Head of caudate nucleus (tissue), 42 donors: ENCODE measurements at places on chromosomes 11 and 22.

- DNase-seq, result no peak
Measured at GRCh38 chr11:86081455-86081854, 12.6 kb upstream of the PICALM start.

DNA sequence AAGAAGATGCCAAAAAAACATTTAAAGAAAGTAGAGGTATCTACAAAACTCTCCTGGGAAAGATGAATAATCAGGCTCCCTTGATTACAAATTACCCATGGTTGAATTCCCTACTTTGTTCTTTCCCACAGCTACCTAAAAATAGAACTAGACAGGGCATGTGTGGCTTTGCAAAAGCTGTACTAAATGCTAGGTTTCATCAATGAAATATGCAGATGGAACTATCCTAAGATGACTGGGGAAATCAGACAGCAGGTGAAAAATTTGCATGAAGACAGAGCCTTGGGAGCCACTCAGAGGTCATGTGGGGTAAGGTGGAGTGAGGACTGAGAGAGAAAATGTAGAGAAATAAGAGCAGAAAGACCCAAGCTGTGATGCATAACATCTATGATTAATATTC is 14.7 kb downstream of the LAYN start:
- no peak for DNase-seq

- no peak for DNase-seq
Measured at GRCh38 chr11:9717719-9718118, 53.8 kb downstream of the SWAP70 start.

- peak; percentile 35 for DNase-seq
Measured at GRCh38 chr11:60872124-60872960, 5.0 kb downstream of the ZP1 start.

DNA sequence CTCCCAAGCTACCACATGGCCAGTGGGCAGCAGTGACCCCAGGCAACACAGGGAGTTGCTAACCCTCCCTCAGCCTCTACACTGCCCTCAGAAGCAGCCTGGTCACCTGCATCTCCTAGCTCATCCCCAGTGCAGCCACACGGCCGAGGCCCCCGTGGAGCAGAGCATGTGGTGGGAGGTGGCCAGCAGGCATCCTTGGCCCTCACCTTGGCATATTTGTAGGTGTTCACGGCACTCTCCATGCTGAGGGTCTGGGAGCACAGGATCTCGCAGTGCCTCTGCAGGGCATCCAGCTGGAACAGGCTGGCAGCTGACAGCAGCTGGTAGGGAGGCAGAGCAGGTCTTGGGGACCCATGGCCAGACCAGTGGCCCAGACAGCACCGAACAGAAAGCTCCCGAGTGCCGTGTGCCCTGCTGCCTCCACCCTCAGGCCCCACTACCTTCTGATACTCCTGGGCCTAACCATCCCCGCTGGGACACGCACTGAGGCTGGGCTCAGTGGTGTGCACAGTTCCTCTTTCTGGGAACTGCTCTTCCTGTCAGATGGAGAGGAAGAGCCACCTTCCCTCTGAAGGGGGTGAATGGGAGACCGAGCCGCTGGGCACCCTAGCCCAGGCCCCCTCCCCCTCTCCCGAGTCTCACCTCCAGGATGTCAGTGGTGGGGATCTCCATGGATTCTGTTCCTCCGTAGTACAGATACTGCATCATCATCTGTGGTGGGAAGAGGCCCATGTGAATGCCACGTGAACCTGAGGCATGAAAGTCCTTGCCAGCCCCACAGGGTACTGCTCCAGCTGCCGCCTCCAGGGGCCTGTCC is 48.8 kb downstream of the NAT10 start:
- DNase-seq, result no peak

- DNase-seq, result no peak
Measured at GRCh38 chr11:117299351-117300282, 8.5 kb downstream of the BACE1-AS start.

DNA sequence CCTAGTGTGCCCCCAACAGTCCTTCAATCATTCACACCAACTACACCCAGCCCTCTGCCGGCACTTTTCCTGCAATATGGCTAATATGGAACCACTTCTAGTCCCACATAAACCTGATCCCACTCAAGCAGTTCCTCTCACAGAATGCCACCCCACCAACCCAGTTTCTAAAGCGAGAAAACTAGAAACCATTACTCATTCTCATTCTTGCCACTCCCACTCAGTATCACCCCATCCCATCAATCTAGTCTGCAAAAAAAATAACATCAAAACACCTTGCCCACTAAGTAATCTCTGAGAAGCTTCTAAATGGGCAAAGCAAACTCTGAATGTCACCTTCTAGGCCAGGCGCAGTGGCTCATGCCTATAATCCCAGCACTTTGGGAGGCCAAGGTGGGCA is 17.9 kb downstream of the NAP1L4 start:
- no peak for DNase-seq

DNA sequence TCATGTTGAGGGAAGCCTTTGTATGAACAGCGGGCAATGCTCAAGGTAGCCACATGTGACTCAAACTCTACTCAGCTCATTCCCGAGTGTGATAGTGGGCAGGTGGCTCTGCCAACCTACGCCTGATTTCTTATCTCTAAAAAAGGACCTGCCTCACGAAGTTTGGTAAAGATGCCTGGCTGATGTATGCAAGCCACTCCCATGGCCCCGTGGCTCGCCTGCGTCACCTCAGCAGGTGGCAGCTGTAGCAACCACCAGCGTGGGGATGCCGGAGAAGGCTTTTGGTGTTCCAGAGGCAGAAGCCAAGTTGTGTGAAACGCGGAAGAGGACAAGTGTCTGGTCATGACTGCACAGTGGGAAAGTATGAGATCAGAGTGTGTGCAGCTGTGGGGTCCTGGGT is 5.4 kb downstream of the FADS2 start:
- no peak for DNase-seq

DNA sequence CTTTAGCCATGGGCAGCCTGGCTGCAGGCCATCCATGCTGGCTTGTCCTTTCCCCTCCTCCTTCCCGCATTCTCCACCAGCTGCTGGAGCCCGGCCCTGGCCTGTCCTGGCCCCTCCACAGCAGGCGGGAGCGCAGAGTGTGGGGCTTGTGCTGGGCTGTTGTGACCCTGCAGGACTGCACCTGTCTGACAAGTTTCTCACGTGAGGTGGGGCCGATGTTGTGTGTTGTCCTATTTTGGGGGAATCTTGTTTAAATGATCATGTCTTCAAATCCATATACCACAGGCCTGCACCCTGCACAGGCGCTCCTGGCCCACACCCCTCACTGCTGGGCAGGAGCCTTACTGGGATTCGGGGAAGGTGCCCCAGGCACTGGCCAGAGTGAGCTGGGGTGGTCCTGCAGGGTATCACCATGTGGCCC is 30.4 kb downstream of the TBC1D22A start:
- DNase-seq, result no peak

GRCh38 chr11:134532131-134532920 is 120.3 kb upstream of the B3GAT1 start:
- DNase-seq, result no peak

GRCh38 chr22:25219948-25220442 is 556 bp downstream of the CRYBB2 start:
- DNase-seq, result no peak

GRCh38 chr11:36392196-36392595 is 96.1 kb downstream of the PRR5L start:
- DNase-seq, result no peak

DNA sequence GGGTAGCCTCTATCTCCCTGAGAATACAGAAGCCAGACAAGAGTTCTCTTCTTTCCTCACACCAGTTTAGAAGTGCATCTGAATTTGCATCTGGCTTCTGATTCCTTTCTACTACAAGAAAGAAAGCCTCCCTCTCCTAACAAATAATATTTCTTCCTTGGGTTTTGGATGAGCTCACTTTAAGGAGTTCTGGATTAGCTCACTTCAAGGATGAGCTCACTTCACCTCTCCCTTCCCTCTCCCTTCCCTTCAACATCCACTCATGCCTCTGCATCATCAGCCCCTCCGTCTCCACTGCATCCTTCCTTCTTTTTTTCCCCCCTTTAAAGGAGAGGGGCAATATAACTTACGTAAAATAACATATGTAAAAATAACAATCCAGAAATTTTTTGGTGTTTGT is 1.6 kb upstream of the MTNR1B start:
- DNase-seq, result no peak

DNA sequence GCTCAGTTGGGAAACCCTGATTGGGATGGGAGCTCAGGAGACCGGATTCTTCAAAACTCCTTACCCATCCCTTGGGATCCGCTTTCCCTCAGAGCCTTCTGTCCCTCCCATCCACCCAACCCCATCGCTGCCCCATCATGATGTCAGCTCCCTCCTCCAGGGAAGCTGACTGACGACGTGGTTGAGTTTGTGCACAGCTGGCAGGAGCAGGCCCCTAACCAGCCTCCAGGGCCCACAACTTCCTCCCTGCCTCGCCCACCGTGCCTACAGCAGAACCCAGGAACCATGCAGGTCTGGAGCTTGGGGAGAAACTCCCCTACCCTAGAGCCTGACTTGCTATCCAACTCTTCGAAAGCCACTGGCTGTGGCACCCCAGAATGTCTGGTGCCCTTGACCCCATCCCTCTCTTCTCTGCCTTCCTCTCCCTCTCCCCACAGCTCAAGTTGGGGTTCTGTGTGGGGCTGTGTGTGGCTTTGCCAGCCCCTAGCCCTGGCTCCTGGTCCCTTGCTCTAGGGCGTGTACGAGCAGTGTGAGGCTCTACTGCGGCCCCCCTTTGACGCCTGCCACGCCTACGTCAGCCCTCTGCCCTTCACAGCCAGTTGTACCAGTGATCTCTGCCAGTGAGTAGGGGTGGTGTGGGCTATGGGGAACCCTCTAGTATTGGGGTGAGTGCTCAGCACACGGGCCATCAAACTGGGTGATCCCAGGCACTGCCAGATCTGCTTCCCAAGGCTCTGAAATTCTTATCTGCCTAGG is 11.1 kb downstream of the OTOG start:
- no peak for DNase-seq

- no peak for DNase-seq
Measured at GRCh38 chr11:128814856-128815705, 52.0 kb downstream of the KCNJ1 start.

DNA sequence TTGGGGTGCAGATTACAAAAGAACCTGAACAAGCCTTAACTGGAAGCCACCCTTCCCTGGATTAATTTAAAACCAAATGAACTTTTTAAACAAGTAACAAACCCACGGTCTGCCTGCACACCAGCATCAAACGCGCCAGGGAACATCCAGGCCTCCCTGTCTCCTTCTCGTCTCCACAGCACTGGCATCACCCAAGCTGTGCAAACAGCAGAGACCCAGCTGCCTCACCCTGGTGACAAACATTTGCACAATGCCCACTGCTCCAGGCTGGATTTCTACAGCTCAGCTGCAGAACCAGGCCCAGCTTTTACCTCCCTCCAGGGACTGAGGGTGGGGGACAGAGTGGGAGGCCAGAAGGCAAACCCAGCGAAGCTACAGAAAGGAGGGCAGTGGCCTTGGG is 7.0 kb downstream of the RPL3 start:
- no peak for DNase-seq

GRCh38 chr11:42171046-42171445 is 711.6 kb upstream of the LRRC4C start:
- no peak for DNase-seq

GRCh38 chr22:49930596-49931412 is 12.4 kb downstream of the CRELD2 start:
- peak; percentile 57 for DNase-seq

- DNase-seq, result no peak
Measured at GRCh38 chr11:7332451-7332850, 80.7 kb downstream of the SYT9 start.

DNA sequence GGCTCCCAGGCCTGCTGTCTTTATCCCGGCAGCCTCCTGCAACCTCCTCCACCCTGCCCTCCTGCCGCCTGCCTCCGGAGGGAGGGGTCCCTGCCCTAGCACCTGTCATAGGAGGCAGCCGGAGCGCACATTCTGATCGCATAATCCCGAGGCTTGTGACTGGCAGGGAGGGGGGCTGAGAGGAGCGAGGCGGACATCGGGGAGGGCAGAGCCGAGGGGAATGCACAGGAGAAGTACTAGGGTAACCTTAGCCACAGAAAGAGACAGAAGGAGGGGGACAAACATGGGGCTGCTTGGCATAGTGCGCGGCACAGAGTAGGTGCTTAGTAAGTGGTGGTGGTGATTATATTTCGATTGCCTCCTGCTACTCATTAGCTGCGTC is 9.2 kb upstream of the ALX4 start:
- DNase-seq, result no peak

- DNase-seq, result no peak
Measured at GRCh38 chr11:78504181-78504580, 70.5 kb downstream of the NARS2 start.

GRCh38 chr11:6402561-6402981 is 12.3 kb downstream of the SMPD1 start:
- no peak for DNase-seq

- DNase-seq, result no peak
Measured at GRCh38 chr11:128854841-128855240, 12.3 kb downstream of the KCNJ1 start.

DNA sequence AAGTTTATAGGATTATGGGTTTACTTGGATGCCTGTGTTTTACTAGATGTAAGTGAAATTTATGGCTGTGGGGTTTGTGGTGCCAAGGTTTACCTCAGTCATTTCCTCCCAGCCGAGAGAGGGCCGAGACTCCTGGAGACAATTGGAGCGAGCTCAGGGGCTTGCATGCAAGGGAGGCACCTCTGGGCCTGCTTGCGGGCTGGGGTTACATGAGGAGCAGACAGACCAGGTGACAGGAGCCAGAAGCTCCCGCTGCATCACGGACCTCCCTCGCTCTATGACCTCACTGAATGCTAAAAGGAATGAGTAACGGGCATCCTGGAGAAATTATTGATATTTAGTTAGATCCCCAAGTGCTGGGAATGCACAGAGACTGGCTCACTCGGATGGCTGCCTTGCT is 275.2 kb upstream of the KIRREL3 start:
- no peak for DNase-seq

- no peak for DNase-seq
Measured at GRCh38 chr11:11407065-11407762, 54.2 kb upstream of the CSNK2A3 start.

DNA sequence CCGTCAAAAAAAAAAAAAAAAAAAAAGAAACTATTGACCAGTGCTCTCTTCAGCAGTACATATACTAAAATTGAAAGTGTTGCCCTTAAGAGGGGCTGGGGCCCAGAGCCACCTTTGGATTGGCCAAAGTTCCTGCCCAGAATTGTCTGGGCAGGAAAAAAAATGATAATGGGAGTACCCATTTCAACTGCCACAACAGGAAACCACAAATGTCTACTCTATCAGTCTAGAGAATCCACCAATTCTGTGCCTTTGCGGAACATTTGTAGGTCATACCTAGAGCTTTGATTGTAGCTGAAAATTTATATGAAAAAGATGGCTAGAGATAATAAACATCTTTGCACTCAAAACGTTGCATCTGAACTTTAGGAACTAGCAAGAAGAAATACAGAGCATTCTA is 69.4 kb downstream of the FAM76B start:
- DNase-seq, result no peak

- DNase-seq, result no peak
Measured at GRCh38 chr11:73412308-73412707, 36.1 kb downstream of the RELT start.

GRCh38 chr22:47210686-47211085 is 448.2 kb downstream of the TBC1D22A start:
- DNase-seq, result no peak

DNA sequence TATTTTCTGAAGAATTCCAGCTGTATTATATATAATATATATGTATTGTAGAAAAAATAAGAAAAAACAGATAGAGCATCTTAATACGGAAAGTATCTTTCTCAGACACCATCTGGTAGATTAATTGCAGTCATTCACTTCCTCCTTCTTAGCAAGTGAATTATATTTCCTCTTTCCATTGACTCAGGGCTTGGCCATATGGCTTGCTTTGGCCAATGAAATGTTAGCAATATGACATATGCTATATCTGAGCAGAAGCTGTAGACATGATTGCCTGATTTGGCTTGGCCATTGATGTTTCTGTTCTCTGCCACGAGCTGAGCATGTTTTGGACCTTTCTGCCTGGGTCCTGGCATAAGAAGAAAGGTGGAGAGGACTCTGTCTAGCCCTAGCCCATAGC is 34.4 kb upstream of the ZBED5 start:
- no peak for DNase-seq
